ENCODE measurements at places on chromosomes 12 and 14. TPM values are rescaled to one million over a fixed set of nuclear protein-coding genes. Genes with fewer than 3 reads are reported as not detected.

Gene IL23A
- not detected for total RNA-seq

Gene RHOJ
- total RNA-seq: not detected

Gene NKX2-1
- total RNA-seq: 4.1 TPM

Gene PCED1B
- 0.51 TPM for total RNA-seq

Gene ACTR6
- total RNA-seq: 14.3 TPM

Gene SLC6A15
- 22.9 TPM for total RNA-seq

Data from bronchial epithelial cell (primary cell).